Omental fat pad (tissue), 4 donors: ENCODE measurements at places on chromosomes 7 and 10.

- no peak for DNase-seq
These were observed 39.2 kb downstream of the ST8SIA6 start for GRCh38 chr10:17415046-17415658.

- DNase-seq, result no peak
These were observed 163.1 kb downstream of the GFRA1 start for GRCh38 chr10:116109881-116110280.

DNA sequence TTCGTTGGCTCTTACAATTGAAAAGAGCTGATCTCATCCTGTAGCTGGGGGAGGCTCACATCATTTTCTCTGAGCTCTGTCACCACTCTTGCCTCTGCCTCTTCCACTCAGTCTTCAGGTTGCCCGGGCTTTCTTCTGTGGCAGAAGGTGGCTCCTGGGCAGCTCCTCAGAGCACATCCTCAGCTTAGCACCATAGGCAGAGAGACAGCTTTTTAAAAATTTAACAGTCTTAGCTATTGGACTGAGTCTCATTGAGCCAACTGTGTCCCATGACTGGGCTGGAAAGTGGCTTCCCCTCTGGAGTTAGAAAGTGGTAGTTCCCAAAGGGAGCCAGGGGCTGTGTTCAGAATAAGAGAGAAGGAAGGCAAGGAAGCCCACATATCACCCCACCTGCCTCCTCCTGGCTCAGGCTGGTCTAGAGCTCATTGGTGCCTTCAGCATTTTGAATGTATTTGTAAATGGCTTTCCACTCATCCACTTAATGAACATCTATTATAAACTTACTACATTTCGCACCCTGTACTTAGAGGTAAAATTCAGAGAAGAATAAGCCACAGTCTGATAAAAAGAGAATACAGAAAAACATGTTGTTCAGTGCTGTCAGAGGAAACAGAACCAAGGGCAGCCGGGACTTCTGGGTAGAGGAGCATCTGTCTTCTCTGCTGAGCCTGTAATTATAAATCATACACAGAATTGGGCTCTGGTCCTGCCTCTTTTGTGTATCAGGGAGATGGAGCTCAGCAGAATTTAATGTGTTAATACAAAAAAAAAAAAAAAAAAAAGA, 119.3 kb downstream of the WDFY4 start:
- no peak for DNase-seq

GRCh38 chr10:118940386-118940785, 89.1 kb upstream of the NANOS1 start:
- DNase-seq, result no peak

DNA sequence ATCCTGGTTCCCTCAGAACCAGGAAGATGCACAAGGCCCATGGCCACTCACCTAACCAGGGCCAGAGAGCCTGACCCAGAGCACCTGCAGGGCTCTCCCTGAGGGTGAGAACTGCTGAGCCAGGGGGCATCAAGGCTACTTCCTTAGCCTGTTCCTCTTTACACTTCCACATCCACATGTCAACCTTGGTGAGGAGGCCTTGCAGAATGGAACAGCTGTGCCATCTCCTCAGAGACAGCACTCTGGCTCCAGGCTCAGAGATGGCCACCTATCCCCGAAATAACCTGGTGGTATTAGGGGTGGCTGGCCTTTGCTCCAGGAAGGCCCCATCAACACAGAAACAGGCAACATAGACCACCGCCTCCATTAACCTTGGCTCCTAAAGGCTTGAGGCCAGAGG, 473.0 kb downstream of the RPS24 start:
- no peak for DNase-seq
